ENCODE measurements at places on chromosomes 2 and 18. TPM values are rescaled to one million over a fixed set of nuclear protein-coding genes. Genes with fewer than 3 reads are reported as not detected.

IL36B gene
- total RNA-seq = not detected

GULP1 gene
- total RNA-seq = 42.5 TPM

NEB gene
- total RNA-seq = 1.2 TPM

CACNB4 gene
- total RNA-seq = 1.2 TPM

MPHOSPH10 gene
- 27.9 TPM for total RNA-seq

RTP5 gene
- total RNA-seq = not detected

C1QL2 gene
- total RNA-seq = not detected

ANKRD30BL gene
- not detected for total RNA-seq

OSR1 gene
- 1.2 TPM for total RNA-seq

FAHD2B gene
- 9.8 TPM for total RNA-seq

SLC9A2 gene
- not detected for total RNA-seq

NT5DC4 gene
- total RNA-seq = not detected

APOB gene
- under 0.01 TPM for total RNA-seq

ASPRV1 gene
- total RNA-seq = 0.30 TPM

EFR3B gene
- 1.4 TPM for total RNA-seq

ALPI gene
- not detected for total RNA-seq

IGFBP2 gene
- total RNA-seq = 8.9 TPM

RBKS gene
- 1.5 TPM for total RNA-seq

KCNJ13 gene
- total RNA-seq = 0.14 TPM

ZNF385B gene
- total RNA-seq = not detected

MAPK4 gene
- not detected for total RNA-seq

FBXO48 gene
- 0.37 TPM for total RNA-seq

KLHL14 gene
- not detected for total RNA-seq

AP1S3 gene
- 12.6 TPM for total RNA-seq

DPP4 gene
- 178 TPM for total RNA-seq

DSG4 gene
- total RNA-seq = not detected

TMEM182 gene
- total RNA-seq = 4.5 TPM

HTR2B gene
- total RNA-seq = 2.1 TPM

CRYGC gene
- not detected for total RNA-seq

C2orf76 gene
- 6.7 TPM for total RNA-seq

ACADL gene
- total RNA-seq = 0.59 TPM

SCG2 gene
- total RNA-seq = 12.5 TPM

RUFY4 gene
- total RNA-seq = not detected

LHCGR gene
- not detected for total RNA-seq

ATOH8 gene
- total RNA-seq = 4.7 TPM

COL3A1 gene
- 14,422 TPM for total RNA-seq

All from smooth muscle cell of the umbilical artery (primary cell).